ENCODE measurements at places on chromosomes 1 and 21.
A peak's percentile ranks its signal among the peaks of the same experiment; 100 is the strongest.

GRCh38 chr1:9340864-9341263, 48.2 kb downstream of the SPSB1 start:
- no peak for DNase-seq

GRCh38 chr1:188689542-188689941, 1788.1 kb downstream of the BRINP3 start:
- DNase-seq, result no peak

GRCh38 chr1:44355582-44356305, 687 bp upstream of the ERI3 start:
- DNase-seq, result no peak

DNA sequence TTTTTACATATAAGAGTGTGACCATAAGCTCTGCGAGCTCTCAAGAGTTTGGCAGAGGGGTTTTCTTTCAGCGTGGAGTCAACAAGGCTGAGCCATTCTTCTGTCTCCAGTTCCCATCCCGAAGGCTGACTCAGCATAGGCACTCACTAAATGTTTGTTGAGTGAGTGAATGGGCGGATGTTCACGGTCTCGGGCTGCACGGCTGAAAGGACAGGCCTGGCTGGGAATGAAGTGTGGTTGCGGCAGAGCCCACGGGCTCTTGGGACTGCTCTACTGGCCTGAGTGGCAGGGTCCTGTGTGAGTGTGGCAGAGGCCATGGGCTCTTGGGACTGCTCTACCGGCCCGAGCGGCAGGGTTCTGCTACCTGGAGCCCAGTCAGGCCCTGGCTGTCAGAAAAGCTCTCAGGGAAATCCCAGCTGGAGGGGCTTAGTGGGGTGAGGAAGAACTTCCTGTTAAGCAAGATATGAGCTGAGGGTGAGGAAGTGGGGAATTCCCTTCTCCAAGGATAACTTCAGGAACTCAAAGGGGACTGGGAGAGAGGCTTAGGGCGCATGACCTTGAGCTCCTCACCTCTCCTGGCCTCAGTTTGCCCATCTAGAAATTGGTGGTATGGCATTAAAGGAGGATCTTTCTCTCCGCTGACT, 56.6 kb upstream of the C1orf174 start:
- DNase-seq, result no peak

- no peak for DNase-seq
These were observed 120.4 kb downstream of the KCNH1 start for GRCh38 chr1:211013346-211014240.

- DNase-seq, result no peak
These were observed 43.4 kb downstream of the AHDC1 start for GRCh38 chr1:27560268-27561123.

DNA sequence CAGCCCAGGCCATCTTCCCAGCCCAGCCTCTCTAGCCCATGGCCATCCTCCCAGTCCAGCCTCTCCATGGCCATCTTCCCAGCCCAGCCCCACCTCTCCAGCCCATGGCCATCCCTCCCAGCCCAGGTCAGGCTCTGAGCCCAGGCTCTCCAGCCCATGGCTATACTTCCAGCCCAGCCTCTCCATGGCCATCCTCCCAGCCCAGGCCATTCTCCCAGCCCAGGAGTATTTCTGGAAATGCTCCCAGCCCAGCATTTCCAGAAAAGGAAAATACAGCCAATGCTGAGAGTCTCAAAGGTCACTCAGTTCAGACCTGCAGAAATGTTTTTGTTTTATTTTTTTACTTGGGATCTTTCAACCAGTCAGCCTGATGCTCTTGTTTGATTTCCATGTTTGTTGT, 70.0 kb upstream of the ZNF281 start:
- no peak for DNase-seq

DNA sequence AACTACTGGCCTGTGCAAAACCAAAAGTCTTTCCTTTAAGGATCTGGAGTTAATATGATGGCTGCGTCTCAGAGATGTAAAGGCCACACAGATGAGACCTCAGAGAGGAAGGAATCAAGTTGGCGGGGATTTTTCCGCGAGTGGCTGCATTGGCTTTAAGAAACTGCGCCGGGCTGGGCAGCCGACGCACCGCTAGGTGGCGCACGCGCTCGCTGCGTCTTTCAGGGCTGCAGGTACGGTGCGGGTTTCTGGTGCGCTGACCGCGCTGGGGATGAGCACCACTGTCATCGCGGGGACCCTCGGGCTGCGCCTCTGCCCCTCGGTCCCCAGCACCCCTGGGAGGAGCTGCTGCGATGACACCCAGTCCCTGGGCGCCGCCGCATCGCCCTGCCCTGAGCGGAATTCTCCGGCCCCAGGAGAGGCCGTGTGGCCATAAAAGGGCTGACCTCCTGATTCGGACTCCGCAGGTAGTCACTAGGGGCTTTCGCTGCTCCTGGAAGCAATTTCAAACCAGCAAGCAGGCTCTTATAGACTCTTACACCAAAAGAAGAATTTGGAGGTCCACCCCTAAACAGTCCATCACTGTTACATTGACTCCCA, 241.0 kb downstream of the KCNJ6 start:
- DNase-seq, result peak; percentile 79

GRCh38 chr1:192575499-192576189, at the start of gene RGS1:
Gene RGS1, plus strand, starts transcription at chr1:192575773. Its CDS starts 20 bp downstream, at chr1:192575793.
- peak; percentile 46 for DNase-seq

GRCh38 chr1:15736892-15737261, 819 bp downstream of the SLC25A34 start:
- DNase-seq, result no peak

DNA sequence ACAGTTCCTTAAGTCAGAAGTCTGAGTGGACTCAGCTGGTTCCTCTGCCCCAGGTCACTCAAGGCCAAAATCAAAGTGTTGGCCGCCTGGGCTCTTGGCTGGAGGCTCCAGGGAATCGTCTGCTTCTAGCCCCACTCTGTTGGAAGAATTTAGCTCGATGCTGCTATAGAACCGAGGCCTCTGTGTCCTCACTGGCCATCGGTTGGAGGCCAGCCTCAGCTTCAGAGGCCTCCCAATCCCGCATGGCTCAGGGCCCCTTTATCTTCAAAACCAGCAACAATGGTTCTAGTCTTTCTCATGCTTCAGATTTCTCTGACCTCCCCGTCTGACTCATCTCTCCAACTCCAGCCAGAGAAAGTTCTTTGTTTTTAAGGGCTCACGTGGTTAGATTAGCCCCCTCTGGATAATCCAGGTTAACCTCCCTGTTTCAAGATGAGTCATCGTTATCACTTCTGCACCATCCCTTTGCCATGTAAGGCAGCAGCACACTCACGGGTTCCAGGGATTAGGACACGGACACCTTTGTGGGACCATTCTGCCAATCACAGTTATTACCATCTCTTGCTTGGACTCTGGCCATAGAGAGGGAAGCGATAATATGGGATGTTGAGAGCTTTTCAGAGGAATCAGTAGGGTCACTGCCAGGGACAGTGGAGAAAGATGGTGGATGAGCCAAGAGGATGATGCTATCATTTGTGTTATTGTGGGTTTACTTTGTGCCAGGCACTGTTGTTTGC, 13.6 kb downstream of the FHAD1 start:
- peak; percentile 12 for DNase-seq

- DNase-seq, result no peak
These were observed 26.4 kb upstream of the FAM78B start for GRCh38 chr1:166193057-166193698.

DNA sequence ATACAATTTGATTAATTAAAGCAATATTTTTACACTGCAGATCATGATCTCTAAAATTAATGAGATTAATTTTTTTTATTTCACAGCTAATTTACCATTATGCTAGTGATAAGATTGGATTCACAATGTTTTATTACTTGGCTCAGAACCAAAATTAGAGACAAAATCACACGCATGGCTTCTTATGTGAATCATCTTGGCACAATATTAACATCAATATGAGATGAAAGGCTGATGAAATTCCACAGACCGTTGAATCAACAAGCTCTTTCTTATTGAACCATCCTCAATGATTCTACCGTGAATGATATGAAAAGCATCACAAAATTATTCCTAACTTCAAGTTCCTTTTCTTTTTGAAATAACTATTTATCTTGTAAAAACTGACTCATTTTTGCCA, 544.9 kb downstream of the KCNT2 start:
- no peak for DNase-seq

GRCh38 chr1:42831273-42831672, 14.1 kb upstream of the SVBP start:
- DNase-seq, result no peak

- no peak for DNase-seq
These were observed 441 bp downstream of the PPT1 start for GRCh38 chr1:40096646-40096976.

- DNase-seq, result no peak
These were observed 137.2 kb upstream of the NGF start for GRCh38 chr1:115475252-115475651.

- DNase-seq, result no peak
These were observed 144.1 kb upstream of the C8B start for GRCh38 chr1:57109883-57110282.

DNA sequence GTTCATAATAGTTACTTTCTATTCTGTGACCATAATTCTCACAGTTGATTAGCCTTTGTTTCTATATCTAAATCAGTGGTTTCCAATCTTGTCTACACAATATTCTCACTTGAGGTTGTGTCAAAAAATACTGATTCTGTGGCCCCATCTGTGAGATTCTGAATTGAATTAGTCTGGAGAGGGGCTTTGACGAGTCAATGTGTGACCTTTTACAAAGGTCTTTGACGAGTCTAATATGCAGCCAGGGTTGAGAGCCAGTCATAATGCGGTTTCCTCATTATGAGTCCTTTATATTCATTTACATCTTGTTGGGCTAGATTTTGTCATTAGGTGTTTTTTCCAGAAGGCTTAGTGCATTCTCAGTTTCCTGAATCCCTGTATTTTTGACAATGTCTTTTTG, 19.7 kb downstream of the FCRL5 start:
- no peak for DNase-seq

DNA sequence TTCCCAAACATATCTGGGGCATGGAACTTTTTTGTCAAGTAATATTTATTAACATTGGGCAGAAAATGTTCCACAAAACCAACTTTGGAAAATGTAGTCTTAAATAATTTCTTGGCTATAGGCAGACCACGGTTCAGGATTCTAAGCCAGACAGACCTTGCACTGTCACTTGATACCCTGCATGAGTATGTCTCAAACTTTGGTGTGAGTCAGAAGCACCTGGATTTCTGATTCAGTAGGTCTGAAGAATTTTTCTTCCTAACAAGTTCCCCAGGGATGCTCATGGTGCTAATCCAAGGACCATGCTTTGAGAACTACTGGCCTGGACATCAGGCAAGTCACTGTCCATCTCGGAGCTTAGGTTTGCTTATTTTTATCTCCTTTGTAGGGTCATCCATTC, 562.0 kb downstream of the PLPP3 start:
- no peak for DNase-seq

DNA sequence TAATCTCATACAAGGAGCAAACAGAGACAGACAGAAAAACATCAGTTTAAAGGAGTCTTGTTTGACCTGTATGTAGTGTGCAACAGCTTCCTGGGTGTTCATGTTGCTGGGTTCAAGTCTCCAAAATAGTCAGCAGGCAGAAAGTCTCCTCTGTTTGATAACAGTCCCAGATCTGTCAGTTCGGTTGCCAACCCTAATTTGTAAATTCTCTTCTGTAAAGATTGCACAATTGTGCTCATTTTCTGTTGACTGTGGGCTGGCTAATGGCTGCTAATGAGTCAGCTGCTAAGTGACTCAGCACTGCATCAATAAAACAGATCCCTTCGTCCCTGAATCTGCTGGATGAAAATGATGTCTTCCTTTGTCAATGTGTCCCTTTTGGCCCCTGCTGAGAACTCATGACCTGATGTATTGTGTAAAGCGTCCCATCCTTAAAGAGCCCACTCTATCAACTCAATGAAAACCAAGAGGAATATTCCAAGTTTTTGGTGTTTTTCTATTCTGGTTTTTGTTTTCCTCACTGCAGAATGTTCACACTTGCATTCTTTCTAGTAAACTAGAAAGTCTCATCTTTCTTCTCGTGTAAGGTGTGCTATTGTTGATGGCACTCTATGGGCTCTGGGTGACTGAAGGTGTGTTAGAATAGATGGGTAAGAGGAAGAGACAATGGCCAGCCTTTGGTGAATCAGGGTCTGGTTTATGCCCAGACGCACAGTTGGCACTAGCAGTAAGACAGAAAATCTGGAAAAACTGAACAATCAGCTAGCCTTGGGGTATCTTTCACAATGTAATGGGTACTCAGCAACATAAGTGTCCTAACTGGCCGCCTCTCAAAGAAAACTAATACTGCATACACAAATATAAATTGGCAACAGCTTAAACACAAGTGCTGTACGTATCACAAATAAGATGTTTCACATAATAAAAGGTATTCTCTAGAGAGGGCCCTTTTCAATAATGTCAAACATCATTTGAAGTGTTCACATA, 75.1 kb upstream of the SIPA1L2 start:
- no peak for DNase-seq

- no peak for DNase-seq
These were observed 381 bp upstream of the KLHL20 start for GRCh38 chr1:173714441-173714758.

DNA sequence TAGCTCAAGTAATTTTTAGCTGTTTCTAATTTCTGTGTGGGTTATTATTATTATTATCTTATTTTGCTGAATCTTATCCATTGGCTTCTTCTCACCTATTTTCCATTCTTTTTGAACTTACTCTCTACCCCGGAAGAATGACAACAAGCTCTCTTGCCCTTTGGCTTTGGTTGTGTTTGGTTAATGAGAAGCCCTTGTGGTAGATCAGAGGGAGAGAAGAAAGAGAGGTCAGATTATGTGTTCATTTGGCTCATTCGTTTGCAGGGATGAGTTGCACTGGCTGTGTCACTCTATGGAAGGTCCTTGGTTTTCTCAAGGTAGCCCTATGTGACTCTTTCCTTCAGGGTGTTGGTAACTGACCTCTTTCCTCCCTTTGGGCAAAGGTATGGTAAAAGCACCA, 391.9 kb downstream of the LMO4 start:
- DNase-seq, result no peak
